ENCODE measurements at places on chromosomes 2 and 18. TPM values are rescaled to one million over a fixed set of nuclear protein-coding genes. Genes with fewer than 3 reads are reported as not detected.

Gene TMEM178A
- 1.1 TPM for polyA plus RNA-seq

Gene PLCL1
- 0.20 TPM for polyA plus RNA-seq

Gene HOXD10
- 0.31 TPM for polyA plus RNA-seq

Gene NCL
- 282 TPM for polyA plus RNA-seq

Gene ATP5F1A
- 390 TPM for polyA plus RNA-seq

Gene UGT1A10
- 9.1 TPM for polyA plus RNA-seq

Gene SCYGR8
- polyA plus RNA-seq, result not detected

Gene SCYGR4
- not detected for polyA plus RNA-seq

Gene FTCDNL1
- 1.4 TPM for polyA plus RNA-seq

Gene DNAJC5G
- 0.14 TPM for polyA plus RNA-seq

Gene IGFBP5
- 46.5 TPM for polyA plus RNA-seq

Gene RAB17
- polyA plus RNA-seq, result 10.9 TPM

Gene TUBA4B
- 0.02 TPM for polyA plus RNA-seq

Gene KIAA1328
- 2.6 TPM for polyA plus RNA-seq

Gene POTEJ
- polyA plus RNA-seq, result not detected

Gene CPO
- 0.06 TPM for polyA plus RNA-seq

Gene RAB6C
- not detected for polyA plus RNA-seq

Gene ID2
- polyA plus RNA-seq, result 12.7 TPM

Gene DNAH6
- polyA plus RNA-seq, result 0.06 TPM

Gene GCG
- 0.14 TPM for polyA plus RNA-seq

Gene CROCC2
- polyA plus RNA-seq, result 0.12 TPM

Gene BOK
- polyA plus RNA-seq, result 38.7 TPM

Gene SERPINB4
- polyA plus RNA-seq, result 68.4 TPM

Gene SPC25
- 4.1 TPM for polyA plus RNA-seq

Gene HOXD3
- polyA plus RNA-seq, result 0.35 TPM

Gene SPATS2L
- polyA plus RNA-seq, result 47.5 TPM

Gene HNMT
- 12.3 TPM for polyA plus RNA-seq

Gene MAP3K19
- not detected for polyA plus RNA-seq

Gene LONRF2
- 0.51 TPM for polyA plus RNA-seq

Gene SULT1C4
- polyA plus RNA-seq, result 0.27 TPM

Gene BCL2L11
- polyA plus RNA-seq, result 4.1 TPM

Gene ERICH2
- not detected for polyA plus RNA-seq

Gene C2orf66
- polyA plus RNA-seq, result 0.07 TPM

Gene ZNF513
- polyA plus RNA-seq, result 20.0 TPM

Gene SNORC
- 2.4 TPM for polyA plus RNA-seq

Gene RAB27B
- polyA plus RNA-seq, result 8.6 TPM

Gene LYPD6
- 0.51 TPM for polyA plus RNA-seq

Gene LRPPRC
- polyA plus RNA-seq, result 23.1 TPM

Gene OTOF
- polyA plus RNA-seq, result 0.04 TPM

Gene GTF3C2
- polyA plus RNA-seq, result 41.5 TPM

Gene NPHP1
- 2.3 TPM for polyA plus RNA-seq

Gene CFC1
- not detected for polyA plus RNA-seq

Gene SCN2A
- 0.02 TPM for polyA plus RNA-seq

Gene PLGLB2
- not detected for polyA plus RNA-seq

Gene MDH1B
- polyA plus RNA-seq, result 0.51 TPM

Gene COL3A1
- polyA plus RNA-seq, result 25.2 TPM

Gene NAGK
- 356 TPM for polyA plus RNA-seq

Measured in esophagus (tissue), 2 donors.